ENCODE measurements at places on chromosomes 5 and 9.

- no peak for DNase-seq
Observed at GRCh38 chr5:100761192-100761591, 141.9 kb downstream of the ST8SIA4 start.

DNA sequence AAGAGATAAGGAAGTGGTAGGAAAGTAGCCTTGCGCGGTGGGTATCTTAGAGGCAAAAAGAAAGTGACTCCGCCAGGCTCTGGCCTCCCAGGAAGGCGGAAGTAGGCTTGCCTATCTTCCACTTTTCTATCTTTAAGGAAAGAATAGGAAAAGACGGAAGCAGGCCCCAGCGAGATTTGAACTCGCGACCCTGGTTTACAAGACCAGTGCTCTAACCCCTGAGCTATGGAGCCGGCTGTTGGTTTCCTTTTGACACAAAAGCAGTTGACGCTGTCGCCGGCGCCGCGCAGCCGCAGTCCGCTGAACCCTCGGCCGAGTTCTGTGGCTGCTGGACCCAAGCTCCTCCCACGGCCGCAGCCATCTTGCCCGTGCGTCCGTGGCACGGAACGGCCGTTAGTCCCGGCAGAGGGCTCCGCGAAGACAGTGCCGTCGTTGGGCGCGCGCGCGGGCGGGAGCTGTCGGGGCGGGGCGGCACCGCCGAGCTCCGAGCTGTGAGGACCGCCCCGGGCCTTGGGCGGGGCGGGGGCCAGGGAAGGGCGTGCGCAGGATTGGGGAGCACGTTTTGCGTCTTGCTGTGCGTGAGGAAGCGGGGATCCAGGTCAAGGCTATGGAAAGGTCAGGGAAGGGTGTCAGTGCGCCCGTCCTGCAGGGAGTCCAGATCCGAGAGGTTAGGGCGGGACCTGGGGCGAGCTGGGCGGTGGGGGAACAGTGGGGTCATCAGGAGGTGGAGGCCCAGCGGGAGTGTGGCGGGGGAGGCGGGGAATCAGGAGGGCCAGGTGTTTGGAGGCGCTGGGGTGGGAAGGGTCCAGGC, 13.3 kb downstream of the TRIM7 start:
- DNase-seq = peak; percentile 95

DNA sequence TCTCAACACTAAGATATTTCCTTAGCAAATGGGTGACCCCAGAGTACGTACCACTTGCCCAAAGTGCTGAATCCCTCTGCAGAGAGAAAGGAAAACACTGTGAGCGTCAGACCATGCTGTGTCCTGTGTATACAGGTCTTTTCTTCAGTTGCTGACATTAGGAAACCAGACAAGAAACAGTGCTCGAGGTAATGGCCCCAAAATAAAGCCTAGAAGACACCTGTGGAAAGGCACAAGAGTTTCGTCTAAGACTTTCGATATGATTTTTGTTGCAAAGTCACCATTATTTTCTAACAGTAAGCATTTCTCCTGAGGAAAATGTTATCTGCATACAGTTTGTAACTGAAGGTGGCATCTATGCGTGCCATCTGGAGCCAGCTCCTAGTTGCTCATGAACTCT, 62.0 kb upstream of the SIMC1 start:
- DNase-seq = no peak

- DNase-seq = no peak
Observed at GRCh38 chr5:111461255-111461671, 51.1 kb downstream of the STARD4 start.

- no peak for DNase-seq
Observed at GRCh38 chr5:82911910-82912309, 165.3 kb downstream of the TMEM167A start.

- no peak for DNase-seq
Observed at GRCh38 chr5:19676895-19677294, 311.1 kb downstream of the CDH18 start.

DNA sequence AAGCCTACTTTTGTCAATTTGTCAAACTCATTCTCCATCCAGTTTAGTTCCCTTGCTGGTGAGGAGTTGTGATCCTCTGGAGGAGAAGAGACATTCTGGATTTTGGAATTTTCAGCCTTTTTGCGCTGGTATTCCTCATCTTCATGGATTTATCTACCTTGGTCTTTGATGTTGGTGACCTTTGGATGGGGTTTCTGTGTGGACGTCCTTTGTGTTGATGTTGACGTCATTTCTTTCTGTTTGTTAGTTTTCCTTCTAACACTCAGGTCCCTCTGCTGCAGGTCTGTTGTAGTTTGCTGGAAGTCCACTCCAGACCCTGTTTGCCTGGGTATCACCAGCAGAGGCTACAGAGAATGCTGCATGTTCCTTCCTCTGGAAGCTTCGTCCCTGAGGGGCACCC, 71.2 kb downstream of the P4HA2 start:
- DNase-seq = no peak

- no peak for DNase-seq
Observed at GRCh38 chr5:139747583-139748504, 47.8 kb upstream of the PSD2 start.

DNA sequence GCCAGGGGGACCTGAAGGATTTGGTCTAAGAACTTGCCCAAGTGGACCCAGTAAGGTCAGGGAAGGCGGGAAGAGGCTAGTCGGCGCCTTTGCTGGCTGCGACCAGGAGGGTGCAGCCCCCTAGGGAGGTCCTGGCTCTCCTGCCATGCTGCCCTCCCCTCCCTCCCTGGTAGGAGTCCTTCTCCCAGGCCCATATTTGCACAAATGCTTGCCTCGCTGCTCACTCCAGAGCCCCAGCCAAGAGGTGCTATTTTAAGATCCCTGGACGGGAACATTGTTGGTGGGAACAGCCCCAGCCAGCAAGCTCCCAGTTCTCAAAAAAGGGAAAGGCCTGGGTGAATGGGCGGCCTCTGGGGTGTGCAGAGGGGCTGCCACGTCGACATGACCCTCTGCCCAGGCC, 4.3 kb upstream of the IL17B start:
- DNase-seq = no peak

DNA sequence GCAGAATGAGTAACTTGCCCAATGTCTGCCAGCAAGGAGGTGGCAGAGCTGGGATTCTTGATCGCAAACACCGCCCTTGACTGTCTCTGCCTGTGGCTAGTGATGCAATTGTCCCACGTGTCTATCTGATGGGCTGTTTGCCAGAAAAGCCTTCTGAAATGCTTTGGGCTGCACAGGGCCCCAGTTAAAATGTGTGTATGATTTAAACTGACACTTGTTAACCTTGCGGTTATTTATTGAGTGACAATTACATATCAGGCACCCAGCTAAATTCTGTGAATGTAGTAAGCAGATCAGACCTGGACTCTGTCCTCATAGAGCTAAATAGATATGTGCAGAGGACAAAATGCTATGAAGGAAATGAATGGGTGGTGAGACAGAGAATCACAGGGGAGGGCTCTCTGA, 11.6 kb upstream of the IL12B start:
- DNase-seq = no peak

- DNase-seq = no peak
Observed at GRCh38 chr5:33801292-33801691, 90.5 kb downstream of the ADAMTS12 start.

GRCh38 chr5:147746986-147747385, 35.5 kb downstream of the JAKMIP2 start:
- no peak for DNase-seq

GRCh38 chr5:174411479-174411819, 312.9 kb upstream of the MSX2 start:
- DNase-seq = no peak

GRCh38 chr5:159774476-159775031, 141.7 kb upstream of the ADRA1B start:
- no peak for DNase-seq

GRCh38 chr5:52657247-52657645, 130.5 kb upstream of the ITGA1 start:
- DNase-seq = no peak

- no peak for DNase-seq
Observed at GRCh38 chr9:111561165-111561719, 36.3 kb downstream of the ZNF483 start.

DNA sequence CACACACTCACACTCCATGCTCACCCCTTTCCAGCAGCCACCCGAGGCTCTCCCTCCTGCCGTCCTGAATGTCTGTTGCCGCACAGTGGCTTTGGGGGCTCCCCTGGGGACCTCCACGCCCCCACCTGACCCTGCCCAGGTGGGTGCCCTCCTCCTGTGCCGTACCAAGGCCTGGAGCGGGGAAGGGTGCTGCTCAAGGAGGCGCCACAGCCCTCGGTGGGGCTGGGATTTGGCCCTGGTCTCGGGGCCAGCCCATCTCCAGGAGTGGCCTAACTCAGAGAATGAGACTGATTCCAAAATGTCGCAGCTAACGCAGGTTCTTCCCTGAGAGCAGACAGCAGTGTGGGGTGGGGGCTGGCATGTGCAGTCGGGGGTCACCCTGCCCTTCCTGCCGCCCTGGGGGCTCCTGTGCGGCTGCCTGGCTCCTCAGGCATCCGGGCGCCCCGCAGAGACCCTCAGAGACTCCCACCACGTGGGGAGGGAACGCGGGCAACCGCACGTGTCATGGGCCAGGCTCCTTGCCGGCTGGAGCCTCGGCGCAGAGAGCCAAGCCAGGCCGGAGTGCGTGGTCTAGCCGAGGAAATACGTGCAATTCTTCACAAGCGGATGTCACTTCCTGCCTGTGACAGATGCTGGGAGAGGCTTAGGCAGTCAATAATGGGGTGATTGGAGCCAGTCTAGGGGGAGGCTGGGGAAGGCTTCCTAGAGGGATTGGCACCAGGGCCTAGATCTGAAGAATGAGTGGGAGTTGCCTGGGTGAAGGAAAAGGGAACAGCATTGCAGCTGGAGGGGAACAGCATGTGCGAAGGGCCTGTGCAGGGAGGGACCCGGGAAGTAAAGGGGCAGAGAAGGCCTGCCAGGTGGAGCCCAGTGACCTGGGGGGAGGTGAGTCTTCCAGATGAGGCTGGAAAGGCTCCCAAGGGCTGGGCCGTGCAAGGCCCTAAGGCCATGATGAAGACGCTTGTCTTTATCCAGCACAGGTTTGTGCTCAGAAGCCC, 44.1 kb downstream of the C9orf50 start:
- no peak for DNase-seq

Measured in stimulated activated CD4-positive, alpha-beta T cell treated with anti-CD3 and anti-CD28 coated beads, Interleukin-15, amount 100 ng/mL, for 1 hour (primary cell).